ENCODE measurements at places on chromosomes 3 and 15.

DNA sequence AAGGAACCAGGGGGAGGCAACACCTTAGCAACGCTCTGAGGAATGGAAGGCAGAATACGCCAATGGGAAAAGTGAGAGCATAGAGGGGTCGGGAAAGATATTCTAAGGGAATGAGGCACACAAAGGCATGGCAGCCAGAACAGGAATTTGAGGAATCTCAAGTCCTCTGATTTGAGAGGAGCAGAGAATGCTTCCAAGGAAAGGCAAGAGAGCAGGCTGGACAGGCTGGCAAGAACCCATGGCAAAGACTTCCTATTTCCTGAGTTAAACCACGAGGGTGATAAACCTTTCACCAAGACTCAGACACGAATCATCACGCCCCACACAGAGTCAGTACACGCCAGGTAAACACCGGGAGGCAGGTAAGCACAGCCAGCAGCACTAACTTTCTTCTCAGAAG is 109.8 kb downstream of the IGF2BP2 start:
- no peak for DNase-seq

- DNase-seq, result no peak
These were observed 972 bp downstream of the UBA5 start for GRCh38 chr3:132661101-132661500.

DNA sequence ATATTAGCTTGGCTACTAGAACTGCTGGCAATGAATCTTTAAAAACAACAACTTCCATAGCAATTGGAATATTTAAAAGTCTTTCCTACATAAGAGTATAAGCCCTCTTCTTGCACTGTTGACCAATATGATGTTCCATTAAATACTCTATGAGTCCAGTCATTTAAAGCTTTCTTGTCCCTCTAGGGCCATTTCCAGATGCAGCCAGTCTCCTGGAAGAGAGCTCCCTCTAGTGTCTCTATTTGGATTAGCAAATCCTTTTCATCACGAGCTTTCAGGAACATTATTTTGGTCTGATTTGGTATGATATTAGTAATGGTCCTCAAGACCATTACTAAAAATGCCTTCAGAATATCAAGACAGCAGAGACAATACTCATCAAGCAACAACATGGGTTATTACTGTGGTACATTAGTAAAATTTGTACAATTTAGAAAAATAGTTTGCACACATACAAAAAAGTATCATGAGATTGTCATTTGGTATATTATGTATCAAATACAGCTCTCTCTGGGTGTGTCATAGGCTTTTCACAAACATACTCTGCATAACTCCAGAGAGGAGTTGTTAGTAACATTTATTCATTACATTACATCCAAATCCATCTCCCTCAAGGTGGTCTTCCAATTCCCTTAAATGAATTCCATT is 101.3 kb downstream of the DPH6 start:
- no peak for DNase-seq

GRCh38 chr15:92984161-92984560 is 84.0 kb downstream of the CHD2 start:
- no peak for DNase-seq

- DNase-seq, result no peak
These were observed 12.2 kb upstream of the MEX3B start for GRCh38 chr15:82058026-82058425.

DNA sequence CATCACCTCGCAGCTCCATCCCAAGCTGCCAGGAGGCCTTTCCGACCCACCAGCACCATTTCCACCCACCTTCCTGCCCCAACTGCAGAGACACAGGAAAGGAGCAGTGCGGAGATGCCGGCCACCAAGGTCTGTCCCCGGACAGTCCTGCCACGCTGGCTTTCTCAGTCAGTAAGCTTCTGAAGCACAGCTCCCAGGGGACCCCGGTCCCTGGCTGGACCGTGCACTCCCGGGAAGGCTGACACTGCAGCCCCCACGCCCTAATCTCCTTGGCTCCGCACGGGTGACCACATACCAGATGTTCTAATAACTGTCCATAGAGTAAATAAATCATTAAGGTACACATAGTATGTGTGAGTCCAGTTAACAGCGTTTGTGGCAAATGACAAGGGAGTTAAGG is 73.5 kb downstream of the VGLL4 start:
- no peak for DNase-seq

DNA sequence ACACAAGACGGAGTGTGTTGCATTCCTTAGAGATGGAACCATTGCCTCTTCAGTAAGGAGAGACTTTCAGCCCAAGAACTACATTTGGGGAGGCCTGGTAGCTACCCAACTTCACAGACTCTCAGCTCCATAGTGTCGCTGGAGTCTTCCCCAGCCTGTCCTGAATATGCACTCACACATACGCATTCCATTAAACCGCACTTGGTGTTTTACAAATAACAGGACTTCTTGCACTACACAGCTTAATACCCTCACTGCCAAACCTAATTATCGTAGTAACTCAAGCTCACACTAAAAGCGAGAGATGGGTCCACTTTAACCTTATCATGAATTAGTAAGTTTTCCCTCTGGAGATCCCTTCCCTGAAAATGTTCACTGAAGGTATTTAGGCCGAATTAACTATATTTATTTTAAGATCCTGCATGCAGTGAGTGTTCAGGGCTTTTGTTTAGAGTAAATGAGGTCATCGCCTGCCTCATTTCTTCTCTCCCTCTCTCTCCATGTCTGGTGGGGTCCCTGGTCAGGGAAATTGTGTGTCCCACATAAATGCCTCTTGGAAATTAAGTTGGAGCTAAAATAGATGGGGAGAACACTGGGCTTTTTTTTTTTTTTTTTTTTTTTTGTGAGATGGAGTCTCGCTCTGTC is 171.9 kb downstream of the FAM43A start:
- no peak for DNase-seq

DNA sequence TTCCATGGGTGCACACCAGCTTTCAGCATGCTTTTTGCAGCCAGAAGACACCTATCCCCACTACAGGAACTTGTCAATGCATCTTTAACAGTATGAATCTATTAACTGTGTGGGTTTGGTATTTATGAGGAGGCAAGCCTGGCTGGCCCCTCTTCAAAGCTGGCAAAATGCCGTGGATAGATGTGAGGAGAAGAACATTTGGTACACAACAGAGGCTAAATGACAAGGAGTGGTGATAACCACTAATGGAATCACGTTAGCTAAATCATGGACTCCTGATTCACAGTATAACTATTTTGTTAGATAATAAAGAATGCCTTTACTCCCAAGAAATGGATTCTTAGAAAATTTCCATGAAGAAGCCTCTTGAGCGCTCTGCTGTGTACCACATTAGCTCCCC is 187.2 kb downstream of the CLSTN2 start:
- DNase-seq, result no peak

- no peak for DNase-seq
These were observed 478.9 kb upstream of the GOLIM4 start for GRCh38 chr3:168574455-168575158.

DNA sequence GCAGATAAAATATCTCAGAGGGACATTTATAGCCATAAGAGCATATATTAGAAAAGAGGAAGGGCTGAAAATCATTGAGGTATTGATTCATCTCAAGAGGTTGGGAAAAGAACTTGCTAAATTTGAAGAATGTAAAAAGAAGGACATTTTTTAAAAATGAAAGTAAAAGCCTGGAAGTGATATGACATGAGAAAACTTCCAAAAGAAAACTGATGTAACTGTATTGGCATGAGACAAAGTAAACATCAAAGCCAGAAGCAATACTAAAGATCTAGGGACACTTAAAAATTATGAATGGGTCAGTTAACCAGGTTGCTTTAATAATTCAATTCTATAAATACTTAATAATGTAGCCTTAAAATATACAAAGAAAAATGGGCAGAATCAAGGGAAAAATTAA is 31.9 kb downstream of the CEP63 start:
- no peak for DNase-seq

DNA sequence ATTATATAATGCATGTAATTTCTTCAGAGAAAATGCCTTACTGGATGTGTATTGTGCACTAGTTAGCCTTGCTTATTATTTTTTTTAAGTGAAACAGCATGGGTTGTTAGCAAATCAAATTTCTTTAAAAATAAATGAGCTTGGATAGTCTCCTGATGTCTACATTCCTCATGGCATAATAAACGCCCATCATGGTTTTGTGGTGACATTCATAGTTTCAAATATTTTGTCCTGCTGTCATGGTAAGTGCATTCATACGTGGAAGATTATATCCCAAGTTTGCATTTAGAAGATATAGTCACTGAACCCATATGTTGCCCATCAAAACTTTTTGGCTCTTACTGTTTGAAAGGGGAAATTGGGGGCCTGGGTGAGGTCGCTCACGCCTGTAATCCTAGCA is 130.7 kb downstream of the ALCAM start:
- DNase-seq, result no peak

DNA sequence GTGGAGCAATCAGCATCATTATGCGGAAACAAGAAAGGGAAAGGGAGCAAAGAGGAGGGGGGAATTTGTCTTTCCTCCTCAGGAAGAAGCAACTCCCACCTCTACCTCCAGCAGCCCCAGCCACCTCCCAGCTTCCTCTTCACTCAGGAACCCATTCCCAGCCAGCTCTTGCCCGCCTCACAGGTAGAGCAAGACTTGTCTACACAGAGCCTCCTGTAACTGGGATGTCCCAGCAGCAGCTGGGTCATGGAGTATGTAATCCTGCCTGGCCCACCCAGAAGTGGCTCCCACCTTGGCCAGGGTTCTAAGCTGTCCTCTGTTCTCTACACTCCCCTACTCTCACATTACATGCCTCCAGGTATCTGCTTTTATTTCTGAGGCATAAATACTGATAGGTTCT is 14.0 kb downstream of the IGDCC3 start:
- no peak for DNase-seq

- DNase-seq, result no peak
These were observed 62.7 kb downstream of the SSUH2 start for GRCh38 chr3:8581806-8582445.

DNA sequence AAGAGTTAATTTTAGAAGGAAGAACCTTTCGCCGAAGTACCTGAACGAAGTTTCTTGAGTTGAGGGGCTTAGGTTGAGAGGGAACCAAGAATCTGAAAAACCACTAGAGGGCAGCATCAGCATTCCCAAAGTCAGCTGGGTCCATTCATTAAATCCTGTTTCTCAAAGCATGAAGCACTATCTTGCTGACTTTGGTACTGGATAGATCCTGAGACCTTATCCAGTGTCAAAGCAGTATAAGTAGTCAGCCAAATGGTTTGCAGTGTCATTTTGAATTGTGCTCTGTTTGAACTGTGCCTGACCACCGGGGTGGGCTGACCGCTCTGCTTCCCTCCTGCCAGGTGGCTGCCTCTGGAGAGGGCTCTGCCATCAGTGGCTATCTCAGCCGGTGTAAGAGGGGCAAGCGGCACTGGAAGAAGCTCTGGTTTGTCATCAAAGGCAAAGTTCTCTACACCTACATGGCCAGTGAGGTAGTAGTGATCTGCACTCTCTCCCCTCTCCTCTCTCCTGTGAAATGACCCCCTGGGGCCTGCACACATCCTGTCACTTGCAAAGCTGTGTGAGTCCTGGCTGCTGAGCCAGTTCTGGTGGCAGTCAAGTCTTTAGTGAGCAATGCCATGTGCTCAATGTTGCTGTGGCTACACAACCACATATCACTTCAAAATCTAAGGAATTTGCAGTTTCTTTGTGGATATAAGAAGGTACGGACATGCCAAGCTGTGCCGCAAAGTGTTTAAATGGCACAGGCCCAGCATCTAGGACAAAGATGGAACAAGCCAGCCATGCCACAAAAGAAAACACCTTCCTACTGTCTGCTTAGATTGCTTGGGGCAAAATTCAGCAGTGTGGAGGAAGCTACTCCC is 21.4 kb upstream of the NR2C2 start:
- no peak for DNase-seq

GRCh38 chr3:146177072-146177471 is 16.1 kb upstream of the PLOD2 start:
- DNase-seq, result no peak

DNA sequence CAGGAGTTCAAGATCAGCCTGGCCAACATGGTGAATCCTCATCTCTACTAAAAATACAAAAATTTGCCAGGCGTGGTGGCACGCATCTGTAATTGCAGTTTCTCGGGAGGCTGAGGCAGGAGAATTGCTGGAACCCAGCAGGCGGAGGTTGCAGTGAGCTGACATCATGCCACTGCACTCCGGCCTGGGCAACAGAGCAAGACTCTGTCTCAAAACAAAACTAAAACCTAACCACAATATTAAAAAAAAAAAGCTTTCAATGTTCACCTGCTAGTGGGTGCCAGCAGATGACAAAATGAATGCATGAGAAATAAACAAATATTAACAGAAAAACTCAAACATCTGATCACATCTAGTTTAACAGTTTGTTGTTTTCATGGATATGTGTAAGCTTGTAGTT is 9.0 kb downstream of the SLC24A1 start:
- DNase-seq, result no peak

DNA sequence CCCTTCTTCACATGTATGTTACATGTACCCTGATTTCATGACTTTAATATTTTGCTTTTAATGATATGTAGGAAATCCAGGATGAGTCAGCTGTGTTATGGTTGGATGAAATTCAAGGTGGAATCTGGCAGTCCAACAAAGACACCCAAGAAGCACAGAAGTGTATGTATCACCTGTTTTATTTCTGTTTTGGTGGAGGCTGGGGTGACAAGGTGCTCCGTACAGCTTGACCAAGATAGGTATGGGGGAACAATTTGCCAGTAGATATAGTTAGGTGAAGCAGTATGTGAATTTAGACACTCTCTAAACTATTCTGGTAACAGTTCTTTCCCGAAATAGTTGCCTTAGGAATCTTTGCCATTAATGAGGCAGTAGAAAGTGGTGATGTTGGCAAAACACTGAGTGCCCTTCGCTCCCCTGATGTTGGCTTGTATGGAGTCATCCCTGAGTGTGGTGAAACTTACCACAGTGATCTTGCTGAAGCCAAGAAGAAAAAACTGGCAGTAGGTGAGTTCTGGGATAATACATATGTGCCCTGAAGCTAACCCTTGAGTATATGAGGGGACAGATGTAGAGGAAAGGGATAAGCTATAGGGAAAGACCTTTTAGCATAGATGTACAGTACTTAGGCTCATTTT is 63.7 kb upstream of the CRTC3 start:
- DNase-seq, result no peak

- no peak for DNase-seq
These were observed 123.1 kb downstream of the ADCY5 start for GRCh38 chr3:123325766-123326256.

- DNase-seq, result no peak
These were observed 333.1 kb upstream of the RBMS3 start for GRCh38 chr3:28947751-28948150.

GRCh38 chr15:63016234-63016633 is 26.3 kb upstream of the TPM1 start:
- DNase-seq, result no peak

All from NCI-H187 (cell line).